Dermis blood vessel endothelial cell (primary cell): ENCODE measurements at places on chromosomes 3 and 15. TPM values are rescaled to one million over a fixed set of nuclear protein-coding genes. Genes with fewer than 3 reads are reported as not detected.

- DNase-seq = no peak
These were observed 86.1 kb upstream of the SERPINI2 start for GRCh38 chr3:167559924-167560323.

Gene HDC
- total RNA-seq = not detected in 2 replicates

Gene NDN
- 11.9 and 40.3 TPM in 2 replicates for total RNA-seq

Gene SAMD7
- total RNA-seq = not detected in 2 replicates

DNA sequence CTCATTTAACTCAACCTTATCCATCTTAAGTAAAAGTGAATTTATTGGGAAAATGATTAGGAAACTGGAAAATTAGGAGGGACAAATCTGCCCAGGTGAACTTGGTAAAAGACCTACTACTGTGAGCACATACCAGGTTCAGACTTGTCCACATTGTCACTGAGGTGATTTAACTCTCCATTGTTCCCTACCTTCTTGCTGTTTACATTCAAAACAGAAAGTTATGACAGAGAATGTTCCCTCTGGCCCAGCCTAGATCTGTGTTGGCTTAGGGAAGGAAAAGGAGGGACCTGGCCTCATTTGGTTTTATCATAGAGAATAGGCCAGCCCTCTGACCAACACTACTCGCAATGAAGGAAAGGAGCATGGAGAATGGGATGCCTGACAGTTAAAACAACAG is 117.6 kb downstream of the SATB1 start:
- DNase-seq = no peak

DNA sequence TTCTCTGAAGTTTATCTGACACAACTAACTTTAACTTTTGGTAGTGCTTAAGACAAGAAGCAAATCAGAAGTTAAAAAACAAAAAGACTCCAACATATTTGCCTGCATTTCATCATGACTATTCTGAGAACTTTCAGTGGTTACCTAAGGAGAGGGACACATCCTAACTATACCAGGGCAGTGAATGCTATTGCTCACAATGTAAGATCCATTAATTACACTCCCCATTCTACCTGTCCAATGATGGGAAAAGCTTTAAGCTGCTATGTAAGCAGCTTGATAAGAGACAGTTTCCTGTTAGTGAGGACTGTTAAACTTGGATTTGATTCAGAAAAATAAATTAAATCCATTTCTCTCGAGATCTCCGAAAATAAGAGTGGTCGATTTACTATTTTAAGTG is 37.5 kb downstream of the SERPINI1 start:
- no peak for DNase-seq

GRCh38 chr3:58059349-58060321 is 51.4 kb downstream of the FLNB start:
- DNase-seq = peak; percentile 72

GRCh38 chr15:92521624-92522008 is 127.9 kb downstream of the ST8SIA2 start:
- DNase-seq = peak; percentile 83

Gene GABRB3
- 0.28 and 0.34 TPM in 2 replicates for total RNA-seq

DNA sequence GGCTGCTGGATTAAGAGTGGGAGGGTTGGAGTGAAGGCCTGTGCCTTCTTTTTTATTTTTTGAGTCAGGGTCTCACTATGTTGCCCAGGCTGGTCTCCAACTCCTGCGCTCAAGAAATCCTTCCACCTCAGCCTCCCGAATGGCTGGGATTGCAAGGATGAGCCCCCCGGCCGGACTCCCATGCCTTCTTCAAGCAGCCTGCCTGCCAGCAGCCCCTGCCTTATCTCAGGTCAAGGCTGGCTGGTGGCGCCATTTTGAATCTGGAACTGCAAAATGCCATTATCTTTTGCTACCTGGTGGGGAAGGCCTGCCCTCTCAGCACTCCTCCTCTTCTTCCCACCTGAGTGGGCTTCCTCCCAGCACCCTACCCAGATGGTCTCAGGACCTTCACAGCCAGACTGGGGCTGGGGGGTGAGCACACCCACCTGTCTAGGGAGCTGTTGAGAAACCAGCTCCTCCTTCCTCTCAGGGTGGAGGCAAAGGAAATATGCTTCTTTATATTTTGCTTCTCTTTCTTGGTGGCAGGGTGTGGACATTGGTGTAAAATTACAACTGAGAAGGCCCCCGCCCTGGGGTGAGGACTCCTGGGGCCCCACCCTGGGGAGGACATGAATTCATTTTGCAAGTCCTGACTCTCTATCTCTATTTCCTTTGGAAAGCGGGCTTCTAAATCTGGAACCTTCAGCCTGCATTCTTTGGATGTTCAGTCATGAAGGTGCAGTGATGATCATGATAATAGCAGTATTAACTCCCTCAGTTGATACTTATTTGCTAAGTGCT is 7.7 kb upstream of the FLNB start:
- DNase-seq = no peak

- no peak for DNase-seq
These were observed 5.7 kb downstream of the SLC28A1 start for GRCh38 chr15:84889991-84890669.

Gene GABRR3
- not detected in 2 replicates for total RNA-seq

- no peak for DNase-seq
These were observed 150.9 kb upstream of the ATP10A start for GRCh38 chr15:26013981-26014380.

GRCh38 chr3:189298469-189299375 is 127.0 kb downstream of the TPRG1 start:
- no peak for DNase-seq

Gene C3orf22
- total RNA-seq = not detected in 2 replicates

GRCh38 chr3:3200632-3201212 is 21.2 kb upstream of the CRBN start:
- peak; percentile 75 for DNase-seq

- DNase-seq = peak; percentile 65
These were observed 70.5 kb upstream of the KLHL25 start for GRCh38 chr15:85865070-85865684.

Gene CHRNA5
- 4.6 and 7.2 TPM in 2 replicates for total RNA-seq

GRCh38 chr3:127964053-127964452 is 49.0 kb downstream of the KBTBD12 start:
- DNase-seq = no peak

DNA sequence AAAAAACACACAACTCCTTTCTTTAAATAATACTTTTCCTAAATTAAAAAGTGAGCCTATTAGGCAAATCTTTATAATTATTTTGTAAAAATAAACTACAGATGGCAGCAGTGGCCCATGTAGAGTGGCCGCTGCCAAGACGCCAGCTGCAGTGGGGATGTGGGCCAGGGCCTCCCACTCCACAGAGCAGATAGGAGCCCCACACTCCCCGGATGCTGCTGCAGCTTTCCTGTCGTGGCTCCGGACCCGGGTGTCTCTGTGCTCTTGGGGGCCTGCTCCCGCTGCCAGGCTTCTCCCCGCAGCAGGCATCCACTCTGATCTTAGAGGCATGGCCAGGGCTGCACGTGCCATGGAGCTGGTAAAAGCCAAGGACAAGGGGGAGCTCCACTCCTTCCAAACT is 67.5 kb downstream of the PROS1 start:
- DNase-seq = no peak

DNA sequence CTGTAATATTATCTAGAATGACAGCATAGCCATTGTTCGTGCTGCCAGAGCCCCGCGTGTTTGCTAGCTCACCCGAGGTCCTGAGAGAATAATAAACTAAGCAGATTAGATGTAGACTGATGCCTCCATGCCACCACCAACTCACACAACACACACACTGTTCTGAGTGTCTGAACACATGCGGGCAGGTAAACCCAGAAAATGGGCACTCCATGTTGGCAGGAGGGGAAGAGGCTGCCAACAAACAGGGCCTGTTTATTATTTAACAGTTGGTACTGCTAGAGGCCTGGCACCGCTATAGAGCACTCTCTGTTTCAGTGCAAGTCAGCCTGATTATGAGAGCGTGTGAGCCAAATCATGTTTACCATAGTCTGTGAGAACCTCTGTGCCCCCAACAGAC is 299.0 kb downstream of the ZBTB20 start:
- DNase-seq = no peak

GRCh38 chr3:153246806-153247205 is 84.8 kb downstream of the RAP2B start:
- DNase-seq = no peak

GRCh38 chr15:45606413-45606812 is 19.2 kb downstream of the BLOC1S6 start:
- no peak for DNase-seq

DNA sequence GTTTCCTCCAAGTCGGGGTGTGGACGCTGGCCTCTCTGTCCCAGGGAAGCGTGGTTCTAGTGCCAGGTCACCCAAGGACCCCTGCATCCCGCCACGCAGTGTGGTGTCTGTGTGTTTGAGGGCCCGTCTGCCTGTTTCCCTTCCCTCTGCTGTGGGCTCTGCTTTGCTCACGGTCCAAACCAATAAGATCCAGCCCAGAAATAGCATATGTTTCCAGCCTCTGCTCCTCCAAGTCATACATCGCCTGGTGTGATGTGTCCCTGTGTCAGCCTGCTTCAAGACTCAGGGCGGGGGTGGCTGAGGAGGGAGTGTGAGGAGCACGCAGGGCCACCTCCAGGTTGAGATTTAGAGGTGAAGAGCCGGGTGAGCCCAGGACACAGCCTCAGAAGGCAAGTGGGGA is 21.9 kb upstream of the RPL29 start:
- no peak for DNase-seq

Gene OR5H6
- not detected in 2 replicates for total RNA-seq

Gene CTSH
- total RNA-seq = 25.0 and 50.2 TPM in 2 replicates

Gene TRAT1
- total RNA-seq = not detected in 2 replicates

DNA sequence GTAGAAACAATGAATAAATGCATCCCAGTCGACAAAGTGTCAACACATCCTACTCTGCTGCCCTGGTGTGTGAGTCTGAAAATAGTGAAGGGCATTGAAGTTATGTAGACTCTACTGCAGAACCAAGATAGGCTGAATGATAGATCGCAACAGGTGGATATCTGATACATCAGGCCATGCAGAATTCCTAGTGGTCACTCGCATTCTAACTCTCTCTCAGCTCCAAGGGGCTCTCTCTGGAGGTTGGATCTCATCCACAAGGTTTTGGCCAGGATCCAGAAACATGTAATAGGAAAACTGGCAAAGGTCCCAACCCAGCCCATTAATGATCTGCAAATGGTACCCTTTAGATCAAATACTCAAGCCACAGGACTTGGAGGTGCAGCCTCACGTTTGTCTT is 514.1 kb downstream of the MAGI1 start:
- DNase-seq = peak; percentile 20

Gene ZNF148
- total RNA-seq = 33.7 and 38.0 TPM in 2 replicates

- no peak for DNase-seq
These were observed 58.1 kb downstream of the DCBLD2 start for GRCh38 chr3:98843266-98843959.

Gene P3H2
- 13.1 and 18.5 TPM in 2 replicates for total RNA-seq

DNA sequence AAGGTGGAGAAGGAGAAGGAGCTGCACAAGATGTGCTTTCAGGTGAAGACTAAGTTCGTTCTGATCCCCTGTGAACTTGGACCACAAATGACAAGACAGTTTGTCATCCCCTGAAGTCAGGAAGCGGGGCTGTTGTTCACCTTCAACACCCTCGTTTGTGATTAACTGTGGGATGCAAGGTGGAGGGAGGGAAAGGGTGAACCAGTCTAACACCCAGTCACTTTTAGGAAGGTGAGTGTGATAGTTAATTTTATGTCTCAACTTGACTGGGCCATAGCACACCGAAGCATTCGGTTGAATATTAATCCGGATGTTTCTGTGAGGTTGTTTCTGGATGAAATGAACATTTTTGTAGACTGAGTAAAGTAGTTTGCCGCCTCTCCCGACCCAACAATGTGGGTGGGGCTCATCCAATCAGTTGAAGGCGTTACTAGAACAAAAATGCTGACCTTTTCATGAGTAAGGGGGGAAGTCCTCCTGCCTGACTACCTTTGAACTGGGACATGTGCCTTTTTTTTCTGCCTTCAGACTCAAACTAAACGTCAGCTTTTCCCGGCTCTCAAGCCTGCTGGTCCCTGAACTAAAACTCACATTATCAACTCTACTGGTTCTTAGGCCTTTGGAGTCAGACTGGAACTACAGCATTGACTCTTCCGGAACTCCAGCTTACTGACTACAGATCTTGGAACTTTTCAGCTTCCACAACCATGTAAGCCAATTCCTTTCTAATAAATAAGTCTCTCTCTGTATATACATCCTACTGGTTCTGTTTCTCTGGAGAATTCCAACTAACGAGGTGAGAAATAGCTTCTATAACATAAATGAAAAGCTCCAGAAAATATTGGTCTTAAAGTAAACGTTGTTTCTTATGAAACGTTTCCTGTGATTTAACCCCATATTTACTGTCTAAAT is 264.0 kb upstream of the SLITRK3 start:
- no peak for DNase-seq
